ENCODE measurements at places on chromosomes 7 and 10.

GRCh38 chr10:82628373-82628772 lies 753.4 kb downstream of the NRG3 start:
- no peak for DNase-seq

DNA sequence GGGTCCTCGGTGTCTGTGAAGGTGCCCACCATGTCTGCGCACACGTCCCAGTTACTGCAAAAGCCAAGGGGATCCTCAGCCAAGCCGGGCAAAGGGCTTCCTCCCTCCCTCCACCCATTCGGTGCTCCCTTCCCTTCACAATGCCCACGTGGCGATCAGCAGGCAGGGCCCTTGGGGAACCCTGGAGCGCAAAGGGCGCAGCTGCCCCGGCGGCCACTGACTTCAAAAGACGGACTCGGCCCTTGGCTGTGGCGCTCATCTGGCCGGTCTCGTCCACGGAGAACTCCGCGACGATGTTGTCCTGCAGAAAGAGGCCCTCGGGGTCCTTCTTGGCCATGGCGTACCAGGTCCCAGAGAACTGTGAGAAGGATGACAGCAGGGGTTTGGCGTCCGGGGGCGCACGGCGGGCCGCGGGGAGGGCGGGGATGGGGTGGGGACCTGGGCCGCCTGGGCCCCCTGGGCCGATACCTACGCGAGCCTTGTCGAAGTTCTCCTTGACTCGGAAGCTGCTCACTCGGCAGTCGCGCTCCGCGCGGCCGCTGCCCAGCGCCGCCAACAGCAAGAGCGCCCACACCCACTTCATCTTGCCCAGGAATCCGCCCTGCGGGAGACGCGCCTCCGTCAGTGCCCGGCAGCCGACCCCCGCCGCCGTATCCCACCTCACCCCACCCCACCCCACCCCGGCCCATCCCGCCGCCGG lies 439 bp downstream of the RBP4 start:
- peak; percentile 42 for DNase-seq

DNA sequence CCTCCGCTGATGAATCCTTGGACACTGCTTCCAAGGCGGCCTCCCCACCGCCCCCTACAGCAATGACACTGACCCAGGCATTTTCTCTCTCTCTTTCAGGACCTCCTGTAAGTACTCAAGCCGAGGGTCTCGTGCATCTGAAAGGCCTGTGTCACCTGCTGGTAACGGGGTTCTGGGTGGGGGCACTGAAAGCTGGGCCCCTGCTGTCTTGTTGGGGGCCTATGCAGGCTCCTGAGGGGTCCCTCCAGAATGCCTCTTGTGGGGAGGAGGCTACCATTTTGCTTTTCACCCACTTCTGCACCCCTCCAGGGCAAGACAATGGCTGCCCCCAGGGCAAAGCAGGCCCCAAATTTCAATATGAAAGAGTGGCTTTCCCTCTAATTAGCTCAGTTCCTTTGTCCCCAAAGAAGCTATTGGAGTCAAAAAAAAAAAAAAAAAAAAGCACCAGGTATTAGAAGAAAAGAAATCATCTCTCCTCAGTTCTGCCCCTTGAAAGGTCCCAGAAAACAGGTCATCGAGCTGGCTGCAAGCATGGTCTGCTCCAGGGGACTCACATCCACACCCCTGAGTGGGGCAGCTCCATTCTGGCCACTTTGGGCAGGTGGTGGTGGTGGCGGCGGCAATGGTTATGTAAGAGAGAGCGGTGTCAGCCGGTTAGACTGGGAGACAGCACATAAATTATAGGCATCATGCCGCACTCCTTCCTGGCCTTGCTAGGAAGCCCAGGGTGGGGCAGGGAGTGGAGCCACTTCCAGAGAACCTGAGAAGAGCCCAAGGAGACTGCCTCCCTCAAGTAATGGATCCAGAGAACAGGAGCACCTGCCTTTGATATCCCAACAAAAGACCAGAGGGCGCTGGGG lies 66.2 kb downstream of the COL13A1 start:
- DNase-seq = no peak

DNA sequence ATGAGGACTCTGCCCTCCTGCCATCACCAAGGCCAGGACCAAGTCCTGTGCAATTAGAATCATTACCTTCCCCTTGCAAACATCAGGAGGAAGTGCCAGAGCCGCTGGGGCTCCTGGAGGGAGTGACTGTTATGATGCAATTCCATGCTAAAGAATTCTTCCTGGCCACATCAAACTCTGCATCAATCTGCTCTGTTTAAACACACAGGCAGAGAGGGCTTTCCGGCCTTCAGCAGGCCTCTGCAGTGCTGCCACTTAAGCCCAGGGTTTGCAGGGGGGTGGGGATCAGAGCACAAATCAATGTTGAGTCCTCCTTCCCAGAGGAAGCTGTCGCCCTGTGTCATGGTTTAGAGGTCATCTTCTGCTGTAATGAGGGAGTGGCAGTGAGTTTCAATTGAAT lies 58.1 kb downstream of the CTBP2 start:
- DNase-seq = no peak

DNA sequence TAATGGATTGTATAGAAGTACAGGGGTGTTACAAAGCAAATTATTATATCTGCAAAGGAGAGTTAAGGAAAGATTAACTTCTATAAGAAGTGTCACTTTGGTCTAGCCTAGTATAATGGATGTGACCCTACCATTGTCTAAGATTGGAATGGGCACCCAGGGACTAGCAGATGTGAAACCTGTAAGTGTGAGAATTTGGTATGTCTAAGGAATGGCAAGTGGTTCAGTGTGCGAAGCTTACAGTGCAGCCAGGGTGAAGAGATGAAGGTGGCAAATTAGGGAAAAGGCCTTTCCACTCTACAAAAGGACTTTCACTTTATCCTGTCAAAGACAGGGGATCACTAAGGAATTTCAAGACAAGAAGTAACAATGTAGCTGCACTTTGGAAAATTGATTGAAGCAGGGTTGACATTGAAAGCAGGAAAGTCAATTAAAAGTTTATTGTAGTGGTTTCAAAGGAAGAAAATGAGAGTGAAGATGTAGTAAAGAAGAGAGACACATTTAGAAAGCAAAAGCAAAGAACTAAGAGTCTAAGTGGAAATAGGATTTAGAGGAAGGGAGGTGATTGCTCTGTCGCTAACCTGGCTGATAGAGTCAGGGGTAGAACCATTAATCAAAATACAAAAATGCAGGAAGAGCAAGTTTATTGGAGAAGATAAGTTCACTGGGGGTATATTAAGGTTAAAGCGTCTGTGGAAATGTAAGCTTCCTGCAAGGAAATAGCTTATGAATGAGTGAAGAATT lies 47.4 kb downstream of the KCND2 start:
- no peak for DNase-seq

DNA sequence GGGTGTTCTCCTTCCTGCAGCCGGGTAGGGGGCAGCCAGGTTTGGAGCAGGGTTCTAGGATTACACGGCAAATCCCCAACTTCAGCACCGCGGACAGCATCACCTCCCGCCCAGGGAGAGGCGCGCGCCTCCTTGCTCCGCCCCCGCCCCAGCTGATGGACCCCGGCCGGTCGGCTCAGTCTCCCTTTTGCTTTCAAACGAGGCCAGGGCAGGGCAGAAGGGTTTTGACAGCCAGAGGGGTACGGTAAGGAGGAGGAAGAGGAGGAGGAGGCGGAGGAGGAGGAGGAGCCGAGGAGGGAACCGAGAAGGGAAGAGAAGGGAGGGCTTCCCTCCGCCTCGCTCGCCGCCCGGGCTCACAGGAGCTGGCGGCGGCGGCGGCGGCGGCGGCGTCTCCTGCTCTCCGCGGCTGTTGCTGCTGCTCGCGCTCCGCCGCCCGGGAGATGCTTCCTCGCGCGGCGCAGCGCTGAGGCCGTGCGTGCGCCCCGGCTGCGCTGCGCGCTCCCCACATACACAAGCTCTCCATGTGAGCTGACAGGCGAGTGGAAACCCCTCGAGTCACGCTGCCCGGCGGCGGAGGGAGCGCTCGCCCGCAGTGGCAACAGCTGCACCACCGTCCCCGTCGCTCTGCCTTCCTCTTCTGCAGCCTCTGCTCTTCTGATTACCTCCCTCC lies 615 bp upstream of the CNTNAP2 start:
- peak; percentile 75 for DNase-seq

GRCh38 chr7:1015196-1016121 lies 28.9 kb upstream of the GPR146 start:
- DNase-seq = no peak

DNA sequence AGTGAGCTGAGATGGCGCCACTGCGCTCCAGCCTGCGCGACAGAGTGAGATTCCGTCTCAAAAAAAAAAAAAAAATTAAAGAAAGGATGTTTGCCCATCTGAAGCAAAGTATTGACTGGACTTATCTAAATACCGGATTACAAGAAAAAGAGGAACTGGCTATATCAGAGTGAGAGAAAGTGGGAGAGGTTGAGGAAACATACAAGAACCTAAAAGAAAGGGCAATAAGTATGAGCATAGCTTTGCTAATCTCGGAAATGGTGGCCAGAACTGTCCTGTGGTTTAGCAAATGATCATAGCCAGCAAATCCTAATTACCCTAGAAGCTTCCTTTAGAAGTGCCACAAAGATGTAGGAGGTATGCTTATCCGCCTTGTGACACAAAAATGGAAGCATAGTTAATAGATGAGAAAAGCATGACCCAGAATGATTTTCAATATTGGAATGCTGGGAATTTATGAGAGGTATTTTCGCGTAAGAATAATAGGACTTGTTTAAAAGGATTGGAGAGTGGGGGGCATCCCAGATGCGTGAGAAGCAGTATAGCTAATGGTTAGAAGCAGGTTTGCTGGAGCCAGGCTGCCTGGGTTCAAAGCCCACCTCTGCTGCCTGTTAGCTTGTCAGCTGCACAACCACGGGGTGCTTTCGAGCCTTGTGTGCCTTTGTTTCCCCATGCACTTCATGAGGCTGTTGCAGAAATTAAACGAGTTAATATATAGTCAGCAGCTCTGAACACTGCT lies 1.2 kb upstream of the GTPBP4 start:
- DNase-seq = no peak

GRCh38 chr10:103709341-103709920 lies 145.9 kb downstream of the SH3PXD2A start:
- no peak for DNase-seq

DNA sequence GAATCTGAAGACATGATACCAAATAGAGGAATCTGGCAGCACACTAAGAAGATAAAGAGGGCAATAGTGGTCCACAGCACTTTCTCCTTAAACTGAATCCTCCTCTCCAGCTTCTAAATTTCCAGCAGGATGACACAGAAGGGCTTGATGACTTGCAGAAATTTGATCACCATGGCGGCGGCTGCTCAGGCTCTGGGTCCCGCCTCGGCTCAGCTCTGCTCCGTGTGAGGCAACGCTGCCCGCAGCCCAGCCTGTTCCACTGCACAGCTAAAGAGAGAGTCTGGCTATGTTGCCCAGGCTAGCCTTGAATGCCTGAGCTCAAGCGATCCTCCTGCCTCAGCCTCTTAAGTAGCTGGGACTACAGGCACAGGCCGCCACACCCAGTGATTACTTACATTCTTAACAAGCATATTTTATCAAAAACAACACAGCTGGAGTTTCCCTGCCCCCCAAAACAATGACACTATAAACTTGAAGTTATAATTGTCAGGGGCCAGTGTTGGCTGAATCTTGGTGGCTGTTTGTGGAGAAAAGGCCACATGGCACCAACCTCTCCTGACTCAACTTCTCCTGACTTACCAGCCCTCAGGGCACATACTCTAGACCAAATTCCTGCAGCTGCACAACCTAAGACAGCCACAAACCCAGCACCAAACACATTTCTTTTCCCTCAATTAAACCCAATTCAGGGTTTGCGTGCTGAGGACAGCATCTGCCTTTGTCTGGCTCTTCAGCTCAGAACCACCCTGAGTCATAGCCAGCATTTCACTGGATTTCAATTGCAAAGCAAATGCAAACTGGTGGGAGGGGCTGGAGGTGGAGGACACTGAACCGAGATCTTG lies 11.6 kb upstream of the TNPO3 start:
- DNase-seq = no peak

GRCh38 chr10:133257489-133258065 lies 19.1 kb downstream of the ADAM8 start:
- DNase-seq = peak; percentile 78

DNA sequence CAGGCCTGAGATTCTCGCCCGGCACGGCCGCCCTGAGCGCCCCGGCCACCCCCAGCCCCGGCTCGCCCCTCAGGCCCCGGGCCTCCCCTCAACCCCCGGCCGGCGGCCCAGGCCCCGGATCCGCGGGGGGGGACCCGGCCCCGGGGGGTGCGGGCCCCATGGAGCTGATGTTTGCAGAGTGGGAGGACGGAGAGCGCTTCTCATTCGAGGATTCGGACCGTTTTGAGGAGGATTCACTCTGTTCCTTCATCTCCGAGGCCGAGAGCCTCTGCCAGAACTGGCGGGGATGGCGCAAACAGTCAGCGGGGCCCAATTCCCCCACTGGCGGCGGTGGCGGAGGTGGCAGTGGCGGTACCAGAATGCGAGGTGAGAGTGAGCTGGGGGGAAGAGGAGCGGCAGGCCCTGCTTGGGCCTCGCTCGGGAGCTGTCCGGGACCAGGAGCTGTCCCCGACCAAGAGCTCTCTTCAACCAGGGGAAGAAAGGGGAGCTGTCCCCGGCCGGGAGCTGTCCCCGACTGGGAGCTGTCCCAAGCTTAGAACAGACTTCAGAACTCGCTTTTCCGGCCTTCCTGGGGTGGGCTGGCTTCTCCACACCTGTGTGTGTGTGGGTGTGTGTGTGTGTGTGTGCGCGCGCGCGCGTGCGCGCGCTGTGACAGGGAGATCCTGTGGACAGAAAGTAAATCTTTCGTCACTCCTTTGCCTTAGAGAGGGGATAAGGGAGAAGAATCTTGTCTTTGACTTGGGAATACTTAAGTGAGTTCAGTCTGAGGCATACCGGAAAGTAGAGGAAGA lies 510 bp downstream of the ZSWIM8 start:
- DNase-seq = peak; percentile 52

GRCh38 chr10:84156768-84157167 lies 16.8 kb upstream of the GPR15LG start:
- no peak for DNase-seq

DNA sequence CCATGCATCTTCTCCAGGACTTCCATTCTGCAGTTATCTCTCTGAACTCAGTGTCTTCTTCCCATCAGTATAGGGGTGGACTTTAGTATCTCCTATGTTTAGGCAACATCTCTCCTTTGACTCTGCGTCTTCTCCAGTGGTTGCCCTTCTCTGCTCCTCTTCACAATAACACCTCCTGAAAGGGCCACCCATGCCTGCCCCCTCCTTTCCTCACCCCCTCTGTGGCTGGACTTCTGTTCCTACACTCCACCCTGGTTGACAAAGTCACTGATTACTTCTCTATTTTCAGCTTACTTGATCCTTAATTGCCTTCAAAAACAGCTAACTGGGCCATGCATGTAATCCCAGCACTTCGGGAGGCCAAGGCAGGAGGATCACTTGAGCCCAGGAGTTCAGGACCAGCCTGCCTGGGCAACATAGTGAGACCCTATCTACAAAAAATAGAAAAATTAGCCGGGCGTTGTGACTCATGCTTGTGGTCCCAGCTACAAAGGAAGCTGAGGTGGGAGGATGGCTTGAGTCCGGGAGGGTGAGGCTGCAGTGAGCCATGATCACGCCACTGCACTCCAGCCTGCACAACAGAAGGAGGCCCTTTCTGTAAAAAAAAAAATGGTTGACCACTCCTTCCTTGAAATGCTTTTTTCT lies 13.7 kb downstream of the SRGN start:
- DNase-seq = no peak

- no peak for DNase-seq
Measured at GRCh38 chr10:32379318-32379949, 32.5 kb upstream of the EPC1 start.

All from left ventricle myocardium superior (tissue), 1 donor.